AG04449 (cell line): ENCODE measurements at places on chromosomes 2 and 18.

GRCh38 chr2:13682540-13683272 lies 949.8 kb upstream of the LRATD1 start:
- peak; percentile 5 for DNase-seq

- no peak for DNase-seq
Measured at GRCh38 chr2:127810156-127810618, 784 bp downstream of the WDR33 start.

DNA sequence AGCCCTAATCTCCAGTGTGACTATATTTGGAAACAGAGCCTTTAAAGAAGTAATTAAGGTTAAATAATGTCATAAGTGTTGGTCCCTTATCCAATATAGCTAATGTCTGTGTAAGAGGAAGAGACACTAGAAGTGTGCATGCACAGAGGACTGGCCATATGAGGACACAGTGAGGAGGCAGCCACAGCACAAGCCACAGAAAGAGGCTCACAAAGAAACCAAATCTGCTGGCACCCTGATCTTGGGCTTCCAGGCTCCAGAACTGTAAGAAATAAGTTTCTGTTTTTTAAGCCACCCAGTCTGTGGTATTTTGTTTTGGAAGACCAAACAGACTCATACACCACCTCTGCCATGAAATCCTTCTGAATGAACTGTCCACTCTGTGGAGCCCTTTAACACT lies 186.4 kb upstream of the SLC39A10 start:
- no peak for DNase-seq

GRCh38 chr2:47512581-47513083 lies 109.7 kb downstream of the MSH2 start:
- DNase-seq = no peak

DNA sequence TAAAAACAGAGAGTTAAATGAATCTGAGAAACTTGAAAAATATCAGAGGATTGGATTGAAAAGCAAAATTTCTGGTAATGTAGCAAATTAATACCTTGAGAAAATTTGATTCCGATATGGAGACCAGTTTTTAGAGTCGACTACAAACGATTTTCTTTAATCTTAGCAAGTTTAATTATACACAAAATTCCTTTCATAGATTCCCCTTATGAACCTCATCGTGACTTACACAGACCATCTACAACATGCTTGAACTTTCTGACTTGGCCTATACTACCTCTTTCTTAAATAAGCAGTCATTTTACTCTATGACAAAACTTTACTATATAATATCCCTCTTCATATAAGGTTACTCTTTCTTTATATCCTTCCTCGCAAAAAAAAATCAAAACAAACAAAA lies 769.6 kb upstream of the CRIM1 start:
- no peak for DNase-seq

GRCh38 chr2:216385478-216385877 lies 13.2 kb upstream of the MARCHF4 start:
- DNase-seq = no peak

DNA sequence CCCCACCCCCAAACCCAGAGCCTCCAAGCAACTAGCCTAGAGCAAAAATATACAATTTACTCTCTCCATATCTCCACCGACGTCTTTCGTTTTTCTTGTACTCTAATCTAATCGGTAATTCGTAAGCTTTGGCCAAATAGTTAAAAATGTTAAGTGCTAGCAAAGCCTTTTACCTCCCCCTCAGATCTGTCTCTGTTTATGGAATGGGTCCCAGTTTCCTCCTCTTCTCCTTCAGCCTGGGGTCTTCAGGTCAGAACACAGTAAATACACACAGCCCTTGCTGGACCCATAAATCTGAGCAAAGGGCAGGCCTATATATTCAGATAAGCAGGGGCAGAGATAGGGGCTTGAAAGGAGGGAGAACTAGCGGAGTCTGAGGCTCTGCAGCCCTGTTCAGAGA lies 267.4 kb downstream of the MEIS1 start:
- DNase-seq = no peak

GRCh38 chr18:13653746-13654433 lies 72.5 kb downstream of the FAM210A start:
- DNase-seq = no peak

GRCh38 chr2:42342795-42343241 lies 18.2 kb downstream of the COX7A2L start:
- DNase-seq = no peak

GRCh38 chr2:14082640-14083039 lies 549.9 kb upstream of the LRATD1 start:
- no peak for DNase-seq

- DNase-seq = no peak
Measured at GRCh38 chr2:127142663-127143630, 36.0 kb upstream of the BIN1 start.

DNA sequence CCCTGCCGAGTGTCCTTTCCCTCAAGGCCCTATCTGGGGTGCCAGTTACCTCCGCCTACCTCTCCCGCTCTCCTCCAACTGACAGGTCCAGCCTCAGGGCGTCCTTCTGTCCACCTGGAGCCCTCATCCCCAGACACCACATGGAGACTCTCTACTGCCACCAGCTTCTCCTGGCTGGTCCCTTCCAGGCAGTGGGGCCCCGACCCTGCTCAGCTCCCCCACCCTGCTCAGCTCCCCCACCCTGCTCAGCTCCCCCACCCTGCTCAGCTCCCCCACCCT lies 74.0 kb upstream of the ODC1 start:
- DNase-seq = no peak

DNA sequence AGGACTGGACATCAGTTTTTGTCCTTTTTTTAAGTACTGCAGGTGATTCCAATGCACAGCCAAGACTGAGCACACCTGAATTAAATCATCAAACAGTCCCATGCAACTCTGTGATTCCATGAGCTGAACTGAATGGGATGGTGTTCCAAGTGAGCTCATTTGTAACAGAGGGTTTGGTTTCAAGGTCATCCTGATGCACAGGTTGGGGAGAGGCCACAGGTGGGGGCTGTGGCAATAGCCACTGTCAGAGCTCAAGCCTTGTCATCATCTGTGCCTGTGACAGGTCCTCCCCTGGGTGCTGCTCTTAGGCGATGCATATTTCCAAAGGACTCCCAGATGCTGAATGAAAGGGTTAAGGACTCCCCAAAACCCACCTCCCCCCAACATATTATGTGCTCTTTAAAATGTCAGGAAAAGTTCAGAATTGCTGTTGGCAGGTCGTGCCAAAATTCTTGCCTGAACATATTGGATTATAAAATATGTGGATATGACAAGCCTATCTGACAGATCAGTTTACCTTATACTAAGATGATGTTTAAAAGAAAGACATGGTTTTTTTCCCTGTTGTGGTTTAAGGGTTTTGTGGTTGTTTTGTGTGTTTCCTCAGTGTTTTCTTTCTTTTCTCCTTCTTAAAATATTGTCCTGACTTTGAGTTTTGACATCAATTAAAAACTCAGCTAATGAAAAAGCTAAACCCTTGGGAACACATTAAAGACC lies 263.5 kb upstream of the SIX2 start:
- no peak for DNase-seq

GRCh38 chr2:3214806-3215404 lies 162.7 kb downstream of the EIPR1 start:
- no peak for DNase-seq

GRCh38 chr2:230868947-230869913 lies 4.5 kb downstream of the ITM2C start:
- DNase-seq = no peak

GRCh38 chr2:157838442-157839161 lies 37.5 kb downstream of the ACVR1 start:
- peak; percentile 49 for DNase-seq

DNA sequence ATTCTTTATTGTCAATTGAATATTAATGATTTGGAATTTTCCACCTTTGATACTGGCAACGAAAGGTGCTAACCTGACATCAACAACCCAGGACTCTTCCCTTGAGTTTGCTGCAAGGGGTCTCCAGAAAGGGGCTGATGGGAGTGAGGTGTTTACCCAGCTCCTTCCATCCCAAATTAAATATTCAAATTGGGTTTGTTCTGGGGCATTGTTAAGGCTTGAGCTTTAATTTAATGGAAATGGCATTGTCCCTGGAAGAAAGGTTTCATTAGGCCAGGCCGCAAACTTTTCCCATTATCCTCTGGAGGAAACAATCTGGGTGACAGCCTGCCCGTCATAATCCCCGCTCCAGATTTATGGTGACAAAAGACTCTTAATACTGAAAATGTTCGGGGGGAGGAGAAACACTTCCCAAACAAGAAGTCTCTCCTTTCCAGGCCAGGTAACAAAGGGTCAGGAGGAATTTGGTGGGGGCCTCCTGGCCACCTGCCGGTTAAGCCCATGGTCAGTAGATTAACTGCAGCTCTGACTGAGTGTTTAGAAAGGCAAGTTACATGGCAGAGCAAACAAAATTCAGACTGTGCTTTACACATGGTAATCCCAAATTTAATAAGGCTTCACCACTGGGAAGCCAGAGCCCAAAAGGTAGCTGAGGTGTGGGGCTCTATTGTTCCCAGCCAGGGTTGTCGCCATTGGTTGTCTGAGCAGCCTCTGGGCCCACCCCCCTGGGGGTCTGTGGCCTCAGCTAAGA lies 151.4 kb upstream of the SIX3 start:
- DNase-seq = no peak

DNA sequence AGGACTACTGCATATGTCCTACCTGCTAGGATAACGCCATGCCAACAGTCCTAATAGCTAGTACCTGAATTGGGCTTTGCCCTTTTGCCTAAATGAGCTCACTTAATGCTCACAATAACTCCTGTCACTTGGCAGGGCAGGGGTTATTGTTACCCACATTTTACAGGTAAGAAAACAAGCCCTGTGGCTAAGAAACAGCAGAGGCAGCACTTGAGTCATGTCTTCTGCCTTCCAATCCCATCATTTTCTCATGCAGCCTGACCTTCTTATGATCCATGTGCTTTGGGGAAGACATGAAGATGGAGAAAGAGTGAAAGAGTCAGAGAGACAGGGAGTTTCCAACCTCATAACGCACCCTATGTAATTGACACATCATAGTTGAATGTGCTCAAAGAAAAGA lies 33.6 kb upstream of the LPIN1 start:
- no peak for DNase-seq

DNA sequence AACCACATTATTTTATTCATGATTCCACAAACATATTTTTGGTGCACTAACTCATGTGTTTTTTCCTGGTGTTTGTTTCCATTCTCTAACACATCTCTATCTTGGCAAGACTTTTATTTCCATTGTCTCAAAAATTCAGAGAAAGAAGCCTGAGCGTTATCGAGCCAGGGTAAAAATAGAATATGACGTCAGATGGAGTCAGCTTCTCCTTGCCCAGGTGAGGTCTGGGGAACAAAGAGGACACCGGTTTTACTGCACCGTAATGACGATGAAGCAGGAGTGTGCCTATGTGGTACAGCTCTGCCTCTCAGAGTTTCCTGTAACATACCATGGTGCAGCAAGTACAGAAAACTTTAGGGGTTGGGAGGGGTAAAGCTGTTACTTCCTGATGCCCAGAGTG lies 661.6 kb downstream of the PLCL1 start:
- DNase-seq = no peak

DNA sequence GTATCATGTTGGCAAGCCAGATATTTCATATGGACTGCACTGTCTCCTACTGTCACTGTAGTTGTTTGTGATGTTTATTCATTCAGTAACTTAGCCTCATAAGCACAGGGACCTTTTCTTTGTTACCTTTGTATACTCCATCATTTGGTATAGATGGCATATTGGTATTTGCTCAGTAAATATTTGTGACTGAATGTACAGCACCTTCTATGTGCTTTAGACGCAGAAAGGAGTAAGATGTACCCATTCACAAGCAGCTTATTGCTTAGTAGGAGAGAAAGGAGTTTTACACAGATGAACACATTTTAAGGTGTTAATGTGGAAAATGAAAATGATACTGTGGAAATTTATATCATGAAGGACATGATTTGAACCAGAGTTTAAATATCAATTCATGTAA lies 12.0 kb downstream of the EPC2 start:
- no peak for DNase-seq

DNA sequence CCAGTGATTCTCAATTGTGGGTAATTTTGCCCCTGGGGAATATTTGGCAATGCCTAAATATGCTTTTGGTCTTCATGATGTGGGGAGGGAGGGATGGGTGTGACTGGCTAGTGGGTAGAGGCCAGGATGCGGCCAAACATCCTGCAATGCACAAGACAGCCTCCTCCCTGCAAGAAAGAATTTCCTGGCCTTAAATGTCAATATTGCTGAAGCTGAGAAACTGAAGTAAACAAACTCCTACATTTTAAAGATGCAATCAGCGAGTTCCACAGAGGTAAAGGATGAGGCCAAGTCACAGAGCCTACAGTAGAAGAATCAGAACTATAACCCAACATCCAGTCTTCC lies 272.9 kb upstream of the EPHA4 start:
- DNase-seq = no peak

DNA sequence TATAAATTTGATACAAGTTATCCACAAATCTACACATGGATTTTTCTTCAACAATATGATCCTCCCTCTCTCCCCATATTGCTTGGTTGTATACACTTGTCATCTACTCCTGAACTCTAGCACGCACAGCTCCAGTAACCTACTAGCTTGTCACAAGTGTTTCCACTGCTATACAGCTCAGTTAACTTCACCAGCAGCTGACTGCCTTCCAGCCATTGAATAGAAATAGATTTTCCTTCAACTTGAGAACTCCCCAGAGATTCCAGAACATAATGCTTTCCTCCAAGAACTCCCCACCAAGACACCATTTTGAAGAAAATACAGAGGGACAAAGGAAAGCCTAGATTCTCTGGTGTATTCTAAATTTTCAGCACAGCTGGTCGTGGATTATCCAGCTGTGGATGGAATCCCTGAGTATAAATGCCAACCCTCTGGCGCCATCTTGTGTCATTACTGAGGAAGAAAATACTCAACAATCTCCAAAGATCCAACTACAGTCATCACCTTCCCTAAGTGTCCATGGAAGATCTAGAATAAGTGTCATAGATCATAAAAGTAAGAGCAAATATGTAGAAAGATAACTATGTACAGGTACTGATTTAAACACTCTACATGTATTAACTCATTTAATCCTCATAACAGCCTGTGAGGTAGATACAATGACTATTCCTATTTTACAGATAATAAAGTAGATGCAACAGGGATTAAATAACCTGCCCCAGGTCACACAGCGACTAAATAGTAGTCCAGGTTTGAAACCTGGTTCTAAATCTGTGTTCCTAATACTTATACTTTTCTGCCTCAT lies 156.7 kb downstream of the ARHGAP28 start:
- no peak for DNase-seq

GRCh38 chr18:63505566-63506335 lies 29.0 kb downstream of the SERPINB5 start:
- no peak for DNase-seq

DNA sequence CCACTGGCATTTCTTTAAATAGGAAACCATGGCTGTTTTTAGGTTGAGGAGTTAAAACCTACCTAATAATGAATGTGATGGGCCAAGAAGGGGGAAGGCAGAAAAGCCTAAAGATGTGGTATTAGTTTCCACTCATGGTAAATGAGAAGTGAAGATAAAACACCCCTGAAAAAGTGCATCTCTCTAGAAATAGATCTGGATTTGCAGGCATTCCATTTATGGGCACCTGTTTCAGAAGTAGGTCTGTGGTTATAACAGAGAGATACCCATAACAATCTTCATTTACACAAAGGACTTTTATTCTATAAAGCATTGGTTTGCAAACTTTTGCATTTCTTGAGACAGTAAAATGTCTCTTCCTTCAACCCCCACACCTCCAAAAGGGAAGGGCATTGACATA lies 62.1 kb downstream of the PRKCE start:
- DNase-seq = no peak

- DNase-seq = peak; percentile 4
Measured at GRCh38 chr18:44149706-44150105, 531.0 kb upstream of the SETBP1 start.

- DNase-seq = no peak
Measured at GRCh38 chr2:176079831-176080539, 3.8 kb downstream of the EVX2 start.
